Activated CD4-positive, alpha-beta T cell treated with anti-CD3 and anti-CD28 coated beads, Interleukin-2, amount 10 ng/mL, durations not matched to agents 7 days and 5 days (primary cell): ENCODE measurements at places on chromosomes 1 and 21. TPM values are rescaled to one million over a fixed set of nuclear protein-coding genes. Genes with fewer than 3 reads are reported as not detected.

Gene DMRTA2
- total RNA-seq: not detected

Gene OPTC
- not detected for total RNA-seq

Gene OLIG1
- not detected for total RNA-seq

Gene ARHGEF10L
- total RNA-seq: not detected
